Skin of body (tissue), 3 donors: ENCODE measurements at places on chromosomes 16 and 17.

- no peak for DNase-seq
Observed at GRCh38 chr17:20114466-20114865, 105.3 kb downstream of the SPECC1 start.

DNA sequence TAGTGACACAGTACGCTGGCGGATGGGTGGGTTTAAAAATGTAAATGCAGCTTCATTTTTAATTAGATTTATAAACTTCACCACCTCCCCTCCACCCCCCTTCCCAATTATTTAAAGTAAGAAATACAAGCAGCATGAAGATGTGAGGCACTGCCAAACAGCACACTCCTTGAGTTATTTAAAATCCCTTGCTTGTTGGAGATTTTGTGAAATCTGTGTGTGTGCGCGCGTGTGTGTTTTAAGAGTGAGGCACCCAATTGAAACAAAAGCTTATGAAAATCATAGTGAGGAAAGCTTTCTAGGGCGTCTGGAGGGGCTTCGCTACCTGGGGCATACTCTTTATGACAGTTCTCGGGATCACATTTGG lies 219.6 kb upstream of the IRX3 start:
- no peak for DNase-seq

DNA sequence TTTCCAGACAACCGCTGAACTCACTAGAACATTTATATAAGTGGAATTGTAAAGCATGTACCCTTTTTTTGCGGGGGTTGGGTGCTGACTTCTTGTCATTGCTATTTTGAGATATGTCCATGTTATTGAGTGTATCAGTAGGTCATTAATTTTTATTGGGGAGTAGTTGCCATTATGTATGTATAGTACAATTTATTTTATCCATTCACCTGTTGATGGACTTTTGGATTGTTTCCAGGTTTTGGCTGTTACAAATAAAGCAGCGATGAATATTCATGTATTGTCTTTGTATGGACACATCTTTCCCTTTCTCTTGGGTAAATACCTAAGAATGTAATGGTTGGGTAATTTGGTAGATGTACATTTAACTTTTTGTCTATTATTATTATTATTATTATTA lies 12.7 kb downstream of the NFATC3 start:
- no peak for DNase-seq

GRCh38 chr16:47949714-47950113 lies 206.1 kb downstream of the ABCC12 start:
- DNase-seq = no peak

DNA sequence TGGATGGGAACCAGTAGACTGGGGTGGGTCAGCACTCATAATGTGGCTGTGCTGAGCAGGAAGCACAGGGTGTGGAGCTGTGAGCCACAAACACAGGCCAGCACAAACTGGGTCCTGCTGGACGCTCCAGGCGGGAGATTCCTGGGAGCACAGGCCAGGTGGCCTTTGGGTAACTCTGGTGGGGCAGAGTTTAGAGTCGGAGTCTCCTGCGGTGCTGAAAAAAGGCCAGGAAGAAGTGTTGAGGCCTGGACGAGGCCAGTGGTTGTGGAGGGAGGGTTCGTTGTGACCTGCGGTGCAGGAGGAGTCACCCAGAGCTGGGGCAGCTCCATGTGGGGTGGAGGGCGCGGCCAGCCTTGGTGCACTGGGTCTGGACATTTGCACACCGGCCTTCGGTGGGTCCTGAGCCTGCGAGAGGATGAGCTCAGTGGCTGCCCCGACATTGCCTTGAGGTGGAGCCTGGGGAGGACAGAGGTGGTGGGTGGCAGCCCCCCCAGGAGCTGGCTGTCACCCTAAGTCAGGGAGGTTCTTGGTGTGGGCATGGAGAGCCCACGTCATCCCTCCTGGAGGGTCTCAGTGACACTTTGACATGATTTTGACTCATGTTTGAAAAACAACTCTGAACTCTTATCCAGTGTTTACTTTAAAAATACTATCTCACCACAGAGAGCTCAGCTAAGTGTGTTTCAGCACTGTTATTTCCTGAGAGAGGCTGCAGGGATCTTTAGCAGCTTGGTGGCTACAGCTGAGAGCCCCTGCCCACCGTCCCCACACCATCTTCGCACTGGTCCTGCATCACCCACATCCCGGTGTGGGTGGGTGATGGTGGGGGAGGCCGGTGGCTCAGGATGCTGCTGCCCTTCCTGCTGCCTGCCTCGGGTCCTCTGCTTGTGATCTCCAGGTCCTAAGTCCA lies 98.7 kb downstream of the NPIPB11 start:
- DNase-seq = no peak

DNA sequence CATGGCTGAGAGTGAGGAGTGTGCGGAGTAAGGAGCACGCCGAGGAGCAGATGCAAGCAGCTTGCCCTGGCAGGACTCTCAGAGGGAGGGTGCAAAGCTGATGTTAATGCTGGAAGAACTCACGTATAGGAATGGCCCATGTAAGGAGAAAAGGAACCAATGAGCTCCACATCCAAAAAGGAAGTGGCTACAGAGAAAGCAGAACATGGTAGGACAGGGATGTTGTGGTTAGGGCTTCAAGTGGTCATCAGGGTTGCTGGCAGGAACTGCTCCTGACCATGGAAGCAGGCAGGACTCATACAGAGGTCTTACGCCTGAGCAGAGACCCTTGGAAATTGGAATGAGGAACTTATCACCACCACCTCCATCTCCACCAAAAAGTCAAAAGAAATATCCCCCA lies 5.2 kb downstream of the MYO1D start:
- DNase-seq = no peak

- DNase-seq = no peak
Observed at GRCh38 chr16:7013990-7014389, 318.7 kb upstream of the RBFOX1 start.

- DNase-seq = no peak
Observed at GRCh38 chr17:69597898-69598692, 183.6 kb downstream of the MAP2K6 start.

DNA sequence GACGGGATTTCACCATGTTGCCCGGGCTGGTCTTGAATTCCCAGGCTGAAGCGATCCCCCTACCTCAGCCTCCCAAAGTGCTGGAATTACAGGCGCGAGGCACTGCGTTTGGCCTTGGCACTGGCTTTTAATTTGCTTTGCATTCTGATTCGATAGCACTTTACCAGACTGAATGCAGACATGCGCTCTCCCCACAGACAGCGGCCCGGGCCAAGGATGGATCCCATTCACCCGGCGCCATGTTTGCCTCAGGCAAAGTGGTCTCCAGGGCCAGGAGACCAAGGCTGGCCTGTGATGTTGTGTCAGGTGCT lies 41.7 kb downstream of the DHRS7B start:
- DNase-seq = no peak

DNA sequence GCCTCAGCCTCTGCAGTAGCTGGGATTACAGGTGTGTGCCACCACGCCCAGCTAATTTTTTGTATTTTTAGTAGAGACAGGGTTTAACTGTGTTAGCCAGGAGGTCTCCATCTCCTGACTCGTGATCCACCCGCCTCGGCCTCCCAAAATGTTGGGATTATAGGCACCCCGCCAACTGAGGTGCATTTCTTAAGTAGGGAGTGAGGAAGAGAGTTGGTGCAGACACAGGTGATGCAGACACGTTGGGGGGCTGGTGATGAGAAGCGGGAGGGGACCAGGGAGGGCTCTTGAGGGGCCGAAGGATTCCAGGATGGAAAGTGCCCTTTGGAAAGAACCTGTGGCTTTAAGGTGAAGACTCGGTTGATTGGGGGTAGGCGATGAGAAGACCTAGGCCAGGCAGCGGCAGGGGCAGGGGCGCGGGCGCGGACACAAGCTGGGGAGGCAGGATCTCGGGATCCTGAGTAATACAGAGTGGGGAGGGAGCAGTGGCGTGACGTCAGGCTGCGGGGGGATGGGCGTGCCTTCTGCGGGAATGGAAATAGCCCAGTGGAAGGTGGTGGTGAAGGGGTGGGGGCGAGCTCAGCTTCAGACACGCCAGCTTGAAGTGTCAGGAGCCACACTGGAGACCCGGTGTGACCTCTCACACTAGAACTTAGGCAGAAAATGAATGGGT lies 2.5 kb upstream of the ATP6V0C start:
- no peak for DNase-seq

- DNase-seq = no peak
Observed at GRCh38 chr16:78813661-78814311, 714.3 kb downstream of the WWOX start.

- no peak for DNase-seq
Observed at GRCh38 chr16:67544844-67545664, 16.4 kb downstream of the RIPOR1 start.

- no peak for DNase-seq
Observed at GRCh38 chr17:11499881-11500280, 98.4 kb upstream of the DNAH9 start.

- no peak for DNase-seq
Observed at GRCh38 chr16:61926766-61927165, 109.5 kb downstream of the CDH8 start.

- DNase-seq = no peak
Observed at GRCh38 chr17:46011711-46012505, 12.9 kb downstream of the STH start.

DNA sequence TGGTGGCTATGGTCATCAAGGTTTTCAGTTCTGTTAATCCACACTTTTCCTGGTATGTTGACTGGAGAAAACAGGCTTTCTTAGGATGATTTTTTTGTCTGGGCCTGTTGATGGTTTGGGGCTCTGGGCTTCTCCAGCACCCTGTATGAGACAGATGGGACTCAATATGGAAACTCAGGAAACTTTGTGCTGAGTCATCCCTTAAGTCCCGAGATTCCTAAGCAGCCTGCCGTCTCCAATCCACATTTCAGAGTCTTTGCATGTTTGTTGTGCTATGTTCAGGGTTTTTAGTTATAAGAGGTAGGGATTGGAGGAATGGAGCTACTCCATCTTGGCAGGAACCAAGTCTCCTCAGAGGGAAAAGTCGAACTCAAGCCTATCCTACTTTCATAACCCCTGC lies 253.3 kb upstream of the FOXF1 start:
- DNase-seq = no peak

- no peak for DNase-seq
Observed at GRCh38 chr16:48614759-48615158, 4.8 kb upstream of the N4BP1 start.

DNA sequence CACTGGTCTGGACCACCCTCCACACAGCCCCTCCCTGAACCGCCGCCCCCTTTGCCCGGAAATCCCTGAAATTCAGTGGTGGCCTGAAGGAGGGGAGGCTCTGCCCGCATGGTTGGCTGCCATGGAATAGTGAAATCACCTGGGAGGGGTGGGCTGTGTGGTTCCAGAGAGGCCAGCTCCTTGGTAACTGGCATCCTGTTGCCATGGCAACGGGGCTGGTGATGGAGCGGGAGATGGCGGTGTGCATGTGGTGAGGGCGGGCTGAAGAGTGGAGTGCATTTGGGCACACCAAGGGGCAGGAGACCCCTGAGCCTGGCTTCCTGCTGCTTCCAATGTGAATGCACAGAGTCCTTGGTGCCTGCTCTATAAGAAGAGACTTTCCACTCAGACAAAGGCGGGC lies 2.4 kb downstream of the EFNB3 start:
- no peak for DNase-seq

DNA sequence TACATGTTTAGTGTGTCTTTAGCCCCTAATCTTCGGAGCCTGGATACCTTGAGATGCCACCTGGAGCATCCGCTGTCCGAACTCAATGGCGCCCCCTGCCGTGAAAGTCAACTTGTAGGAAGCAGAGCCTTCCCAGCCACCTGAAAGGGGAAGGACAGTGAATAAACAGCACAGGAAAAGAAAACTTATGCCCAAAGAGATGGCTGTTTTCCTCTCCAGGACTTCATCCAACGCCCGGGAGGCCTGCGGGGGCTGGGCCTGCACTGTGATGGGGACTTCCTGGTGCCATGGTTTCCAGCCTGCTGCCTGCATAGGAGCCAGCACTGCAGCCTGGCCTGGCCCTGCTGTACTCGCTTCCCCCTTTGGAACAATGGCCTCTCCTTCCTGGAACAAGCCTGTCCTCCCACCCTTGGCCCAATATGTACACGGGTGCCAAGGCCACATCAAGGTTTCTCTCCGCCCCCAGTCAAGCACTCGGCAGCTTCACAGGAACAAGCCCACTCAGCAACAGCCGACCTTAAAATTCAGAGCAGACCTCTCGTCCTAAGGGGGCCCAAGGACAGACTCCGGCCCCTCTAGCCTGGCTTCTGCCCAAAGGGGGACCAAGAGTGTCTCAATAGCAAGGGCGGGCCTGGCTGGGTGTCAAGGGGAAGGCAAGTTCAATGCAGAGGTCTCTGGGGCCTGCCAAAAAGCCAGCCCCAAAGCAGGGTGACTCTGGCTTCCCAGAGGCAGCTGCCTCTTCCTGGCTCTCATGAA lies 4.5 kb upstream of the UNC13D start:
- no peak for DNase-seq

DNA sequence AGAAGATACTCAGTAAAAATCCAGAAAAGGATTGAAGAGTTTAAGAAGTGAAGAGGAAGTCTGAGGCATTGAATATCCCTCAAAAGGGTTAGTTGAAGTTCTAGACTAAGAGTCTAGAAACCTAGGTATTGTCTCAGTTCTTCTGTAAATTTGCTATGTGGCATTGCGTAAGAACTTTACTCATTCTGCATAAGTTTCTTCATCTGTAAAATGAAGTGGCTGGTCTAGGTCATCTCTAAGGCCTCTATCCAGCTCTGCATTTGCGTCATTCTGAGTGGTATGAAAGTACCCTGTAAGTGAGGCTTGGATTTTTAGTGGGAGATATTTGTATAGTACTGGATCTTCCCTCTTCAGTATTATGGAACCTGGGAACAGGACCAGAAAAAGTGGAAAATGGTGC lies 130.2 kb downstream of the MYO1D start:
- no peak for DNase-seq

GRCh38 chr16:620700-621525 lies 9.9 kb upstream of the WFIKKN1 start:
- DNase-seq = no peak

DNA sequence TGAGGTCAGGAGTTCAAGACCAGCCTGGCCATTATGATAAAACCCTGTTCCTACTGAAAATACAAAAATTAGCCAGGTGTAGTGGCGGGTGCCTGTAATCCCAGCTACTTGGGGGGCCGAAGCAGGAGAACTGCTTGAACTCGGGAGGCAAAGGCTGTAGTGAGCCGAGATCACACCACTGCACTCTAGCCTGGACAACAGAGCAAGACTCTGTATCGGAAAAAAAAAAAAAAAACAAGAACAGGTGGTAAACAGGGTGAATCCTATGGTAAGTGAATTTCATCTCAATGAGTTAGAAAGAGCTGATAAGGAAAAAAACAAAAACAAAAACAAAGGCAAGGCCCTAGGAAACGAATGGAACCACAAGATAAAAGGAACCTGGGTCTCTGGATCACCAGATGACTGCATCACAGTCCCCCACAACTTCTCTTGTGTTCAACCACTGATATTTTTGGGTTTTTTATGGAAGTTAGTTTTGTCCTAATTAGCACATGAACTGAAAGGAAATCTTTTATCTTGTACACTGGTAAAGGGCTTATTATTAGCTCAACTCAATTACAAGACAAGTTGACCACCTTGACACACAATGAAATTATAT lies 21.0 kb downstream of the GLG1 start:
- no peak for DNase-seq
